ENCODE measurements at places on chromosomes 13 and 19. TPM values are rescaled to one million over a fixed set of nuclear protein-coding genes. Genes with fewer than 3 reads are reported as not detected.
A peak's percentile ranks its signal among the peaks of the same experiment; 100 is the strongest.

- DNase-seq = no peak
These were observed 216.1 kb upstream of the TMTC4 start for GRCh38 chr13:100890645-100891044.

GRCh38 chr19:33416307-33417215 is 43.1 kb downstream of the CEBPG start:
- DNase-seq = no peak

DNA sequence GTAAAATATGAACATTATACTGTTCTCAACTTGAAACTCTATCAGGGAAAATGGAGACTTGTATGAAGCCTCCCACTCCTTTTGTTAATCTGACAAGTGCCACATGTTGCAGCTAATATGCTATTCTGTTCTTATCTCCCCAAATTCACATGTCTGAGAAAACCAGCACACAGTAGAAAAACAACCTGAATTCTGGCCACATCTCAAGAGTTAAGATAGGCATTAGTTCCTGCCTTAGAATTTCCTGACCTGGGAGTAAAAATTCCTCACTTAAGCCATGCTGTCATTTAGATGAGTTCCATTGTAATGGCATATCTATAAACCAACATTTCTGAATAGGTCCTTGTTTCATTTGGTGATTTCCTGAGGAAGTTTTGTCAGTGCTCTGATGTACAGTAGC is 1098.5 kb downstream of the EFNB2 start:
- peak; percentile 82 for DNase-seq

DNA sequence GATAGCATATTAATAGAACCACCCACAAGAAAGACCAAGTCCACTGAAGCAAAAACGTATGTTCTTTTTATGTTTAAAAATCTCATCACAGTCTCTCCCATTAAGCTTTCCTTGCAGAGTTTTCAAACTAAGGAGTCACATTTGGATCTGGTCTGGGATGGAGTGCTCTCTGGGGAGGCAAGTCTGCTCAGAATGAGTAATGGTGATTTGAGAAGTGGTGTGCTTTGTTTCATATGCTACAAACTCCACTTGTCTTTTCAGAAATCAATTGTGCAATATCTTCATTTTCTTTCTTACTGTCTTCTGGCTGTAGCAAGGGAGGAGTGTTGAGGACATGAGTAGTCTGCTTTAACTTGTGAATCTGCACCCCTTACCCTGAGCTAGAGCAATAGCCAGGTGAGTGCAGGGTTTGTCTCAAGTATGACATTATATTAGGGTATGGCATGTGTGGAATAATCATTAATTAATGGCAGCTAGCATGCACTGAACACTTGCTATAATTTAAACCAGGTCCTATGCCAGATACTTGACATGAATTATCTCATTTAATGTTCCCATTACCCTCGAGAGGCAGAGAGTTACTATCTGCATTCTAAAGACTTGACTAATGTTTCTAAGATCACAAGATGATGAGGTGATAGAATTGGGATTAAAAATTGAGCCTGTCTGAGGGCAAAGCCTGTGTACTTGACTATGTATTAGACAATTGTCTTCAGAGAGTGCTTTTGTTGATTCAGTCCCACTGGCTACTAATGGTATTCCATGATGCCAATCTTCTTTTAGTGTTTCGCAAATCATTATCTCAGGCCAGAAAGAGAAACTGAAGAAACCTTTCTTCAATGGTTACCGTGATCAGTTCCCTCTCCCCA is 171.8 kb downstream of the GPC6 start:
- DNase-seq = no peak

The CDC16 gene
- total RNA-seq = 46.6 TPM
